ENCODE measurements at places on chromosomes 1 and 21. TPM values are rescaled to one million over a fixed set of nuclear protein-coding genes. Genes with fewer than 3 reads are reported as not detected.

GRCh38 chr1:19343617-19344350 lies 31.7 kb downstream of the SLC66A1 start:
- no peak for DNase-seq

DNA sequence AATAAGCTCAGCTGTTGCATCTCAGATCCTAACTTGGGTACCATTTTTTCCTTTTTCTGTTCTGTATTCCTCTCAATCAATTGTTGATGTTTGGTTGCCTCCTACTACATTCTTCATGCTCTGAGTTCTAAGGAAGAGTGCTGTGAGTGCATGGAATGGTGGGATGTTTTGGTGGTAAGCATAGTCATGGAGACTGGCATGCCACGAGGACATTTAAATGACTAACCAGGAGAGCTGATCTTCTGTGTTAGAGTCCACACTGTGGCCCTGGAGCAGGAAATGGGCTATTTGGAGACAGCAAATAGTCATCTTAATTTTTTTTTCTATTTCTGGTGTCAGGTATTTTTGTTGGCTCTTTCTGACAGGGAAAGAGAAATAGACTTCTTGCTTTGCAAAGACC lies 69.5 kb upstream of the HSD17B7 start:
- DNase-seq, result peak; percentile 68

- DNase-seq, result no peak
Measured at GRCh38 chr1:241269116-241269515, 87.9 kb downstream of the RGS7 start.

RIIAD1 gene
- total RNA-seq, result not detected

CYP4X1 gene
- not detected for total RNA-seq

- DNase-seq, result no peak
Measured at GRCh38 chr1:183635099-183635605, 431 bp downstream of the ARPC5 start.

CYB561D1 gene
- total RNA-seq, result 7.2 TPM

CFAP141 gene
- not detected for total RNA-seq

DNA sequence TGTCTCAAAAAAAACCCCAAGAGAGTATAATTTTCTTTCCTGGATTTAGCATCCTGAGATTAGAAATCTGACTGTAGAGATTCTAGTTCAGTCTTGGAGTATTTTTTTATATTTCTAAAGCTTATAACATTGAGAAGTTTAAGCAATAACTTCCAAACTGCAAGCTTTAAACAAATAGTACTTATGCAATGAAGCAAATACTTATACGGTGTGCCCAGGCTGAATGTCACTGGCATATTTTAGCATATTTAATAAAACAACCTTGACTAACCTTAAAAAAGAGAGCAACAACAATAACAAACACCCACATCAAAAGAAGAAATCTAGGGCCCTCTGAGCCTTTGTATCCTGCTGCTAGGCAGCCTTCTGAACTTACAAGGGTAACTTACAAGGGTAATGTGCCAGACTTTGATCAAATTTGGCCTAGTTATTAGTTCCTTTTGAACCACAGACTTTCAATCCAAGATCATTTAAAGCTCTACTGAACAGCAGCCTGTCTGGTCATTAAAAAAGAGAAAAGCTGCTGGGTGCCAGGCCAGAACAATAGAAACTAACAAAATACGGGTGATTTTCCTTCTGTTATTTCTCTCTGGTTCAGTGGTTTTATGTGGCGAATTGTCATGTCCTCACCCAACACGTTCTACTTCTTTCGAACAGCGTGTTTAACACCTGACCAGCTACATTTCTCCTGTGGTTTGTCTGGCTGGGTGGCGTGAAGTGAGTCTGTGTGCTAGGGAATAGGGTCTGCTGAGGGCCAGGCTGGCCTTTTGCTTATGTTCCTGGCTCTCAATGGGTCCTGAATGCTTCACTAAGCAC lies 16.2 kb downstream of the MTOR start:
- DNase-seq, result no peak

DNA sequence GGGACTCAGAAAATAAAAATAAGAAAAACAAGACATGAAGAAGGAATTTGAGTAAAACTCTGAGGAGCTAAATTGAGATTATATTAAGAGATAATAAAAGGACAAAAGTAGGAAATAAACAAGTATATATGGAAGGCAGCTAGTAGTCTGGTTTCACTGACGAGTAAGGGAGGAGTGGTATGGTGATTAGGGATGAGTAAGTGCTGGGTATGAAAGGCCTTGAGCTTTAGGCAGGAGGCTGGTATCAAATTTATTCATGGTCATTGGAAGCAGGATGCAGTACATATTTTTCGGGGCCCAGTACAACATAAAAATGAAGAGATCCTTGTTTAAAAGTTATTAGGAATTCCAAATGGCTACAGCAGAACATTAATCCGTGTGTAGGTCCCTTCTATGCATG lies 789.7 kb upstream of the PRMT6 start:
- no peak for DNase-seq

PTGS2 gene
- 163 TPM for total RNA-seq

DNA sequence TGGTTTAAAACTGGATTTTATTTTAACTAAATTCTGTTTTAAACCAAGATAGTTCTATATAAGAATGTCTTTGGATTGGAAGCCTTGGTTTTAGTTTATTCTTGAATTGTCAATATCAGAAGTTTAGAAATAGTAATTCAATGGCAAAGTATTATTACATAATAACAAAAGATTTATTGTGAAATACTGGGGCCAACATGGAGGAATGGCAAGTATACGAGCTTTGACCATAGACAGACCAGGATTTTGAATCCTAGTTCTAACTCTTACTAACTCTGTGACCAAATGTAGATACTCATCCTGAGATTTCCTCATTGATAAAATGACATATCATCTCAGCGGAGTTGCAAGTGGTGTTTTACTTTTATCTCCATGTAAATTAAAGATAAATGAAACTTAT lies 63.3 kb downstream of the CAMSAP2 start:
- no peak for DNase-seq

Measured in HFFc6 (cell line).